ENCODE measurements at places on chromosomes 5 and 9.

DNA sequence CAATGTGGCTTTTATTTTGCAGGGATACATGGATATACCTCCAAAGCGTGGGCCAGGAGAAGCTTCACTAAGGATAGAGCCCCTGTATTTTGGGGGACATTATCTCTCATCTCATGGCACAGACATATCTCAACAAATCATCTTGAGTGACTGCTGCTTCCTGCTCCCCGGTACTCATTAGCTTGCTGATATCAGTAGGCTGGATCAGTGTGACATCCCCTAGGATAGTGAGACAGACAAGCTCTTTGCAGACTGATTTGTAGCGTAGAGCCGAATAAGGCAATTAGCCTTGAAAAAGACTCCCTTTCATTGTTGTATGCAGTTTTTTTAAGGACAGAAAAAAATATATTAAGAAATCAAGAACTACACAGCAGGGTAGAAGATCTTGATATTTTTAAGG, 237.7 kb upstream of the CDH9 start:
- DNase-seq = no peak

- peak; percentile 59 for DNase-seq
Measured at GRCh38 chr5:77852514-77853352, 76.6 kb upstream of the TBCA start.

- no peak for DNase-seq
Measured at GRCh38 chr9:638152-638551, 203.3 kb upstream of the DMRT1 start.

GRCh38 chr5:116159006-116159405, 74.2 kb downstream of the COMMD10 start:
- DNase-seq = no peak

- peak; percentile 38 for DNase-seq
Measured at GRCh38 chr5:77645158-77645994, 6.9 kb upstream of the OTP start.

- no peak for DNase-seq
Measured at GRCh38 chr5:67350618-67351201, 154.1 kb upstream of the CD180 start.

- peak; percentile 28 for DNase-seq
Measured at GRCh38 chr9:107539427-107540163, 50.0 kb upstream of the KLF4 start.

DNA sequence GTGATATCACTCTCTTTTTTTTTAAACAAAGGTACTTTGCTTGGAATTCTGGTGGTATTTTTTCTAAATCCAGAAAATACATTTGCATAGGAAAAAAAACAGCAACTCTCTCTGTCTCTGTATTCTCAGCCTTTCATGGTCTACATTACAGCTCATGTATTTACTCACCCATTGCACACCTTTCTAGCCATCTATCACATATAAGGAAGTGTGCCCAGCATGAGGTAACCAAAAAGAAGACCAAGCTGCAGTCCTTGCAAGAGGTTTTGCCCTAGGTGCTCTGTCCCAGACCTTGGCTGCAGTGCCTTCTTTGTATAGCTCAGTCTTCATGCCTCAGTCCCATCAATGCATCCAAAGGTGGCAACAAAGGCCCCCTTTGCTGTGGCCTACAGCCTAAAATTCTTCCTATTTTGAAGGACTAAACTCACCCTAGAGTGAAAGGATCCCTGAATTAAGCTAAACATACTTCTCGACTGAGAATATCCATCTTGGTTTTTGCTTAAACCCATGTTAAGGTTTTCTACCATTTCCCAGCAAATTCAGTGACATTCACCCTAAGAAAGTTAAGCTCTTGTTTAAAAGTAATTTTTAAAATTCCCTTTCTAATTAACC, 446.4 kb downstream of the KIF4B start:
- DNase-seq = no peak

DNA sequence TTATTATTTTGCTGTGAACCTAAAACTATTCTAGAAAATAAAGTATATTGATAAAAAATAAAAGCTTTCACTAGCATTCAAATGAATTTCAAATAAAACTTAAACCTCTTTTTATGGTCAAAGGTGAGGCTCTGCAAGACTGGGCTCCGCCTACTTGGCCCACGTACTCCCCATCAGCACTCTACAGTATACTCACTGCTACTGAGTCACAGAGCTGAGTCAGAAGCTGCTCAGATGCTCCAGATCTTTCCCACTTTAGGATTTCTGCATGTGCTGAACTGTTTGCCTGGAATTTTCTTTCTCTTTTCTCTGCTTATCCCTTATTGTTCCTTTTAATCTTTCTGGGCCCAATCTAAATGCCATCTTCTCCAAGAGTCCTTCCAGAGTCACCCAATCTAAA, 331.9 kb upstream of the CCNG1 start:
- DNase-seq = no peak

DNA sequence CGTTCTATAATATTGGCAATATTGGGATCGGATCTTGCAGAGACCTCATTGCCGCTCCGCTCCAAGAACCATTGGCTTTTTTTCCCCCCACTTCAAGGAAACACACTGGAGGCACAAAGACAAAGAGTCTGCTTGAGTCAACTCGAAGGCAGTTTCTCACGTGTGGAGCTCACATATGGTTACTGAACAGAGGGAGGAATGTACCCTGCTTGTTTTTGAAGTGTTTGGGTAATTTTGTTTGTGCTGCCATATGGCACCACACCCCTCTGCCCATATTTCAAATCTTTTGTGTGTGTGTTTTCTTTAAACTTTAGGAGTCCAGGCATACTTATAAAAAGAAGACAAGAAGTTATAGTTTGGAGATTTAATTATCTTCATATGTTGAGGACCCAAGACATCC, 595.9 kb downstream of the DTWD2 start:
- DNase-seq = no peak

DNA sequence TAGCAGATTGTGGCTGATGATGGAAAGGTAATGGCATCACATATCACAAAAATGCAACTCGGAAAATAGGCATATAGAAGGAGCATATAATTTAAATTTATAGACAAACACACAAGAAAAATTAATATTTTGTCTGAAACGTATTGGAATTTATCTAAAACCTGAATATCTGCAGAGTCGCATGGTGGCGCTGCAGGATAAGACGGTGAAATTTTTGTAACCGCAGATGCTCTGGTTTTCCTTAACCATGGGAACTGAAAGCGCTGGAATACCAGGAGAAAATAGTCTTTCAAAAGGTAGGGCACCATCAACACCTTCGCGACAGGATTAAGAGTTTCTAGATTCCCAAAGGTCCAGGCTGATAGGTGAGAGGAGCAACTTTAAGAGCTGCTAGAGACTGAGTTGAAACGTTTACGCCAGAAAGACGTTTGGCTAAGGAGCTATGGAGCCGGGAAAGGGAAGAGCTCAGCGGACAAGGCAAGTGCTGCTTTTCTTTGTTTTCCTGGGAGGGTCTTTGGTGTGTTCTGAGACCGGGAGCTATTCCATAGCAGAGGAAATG, 11.0 kb upstream of the PCDHB15 start:
- DNase-seq = no peak

DNA sequence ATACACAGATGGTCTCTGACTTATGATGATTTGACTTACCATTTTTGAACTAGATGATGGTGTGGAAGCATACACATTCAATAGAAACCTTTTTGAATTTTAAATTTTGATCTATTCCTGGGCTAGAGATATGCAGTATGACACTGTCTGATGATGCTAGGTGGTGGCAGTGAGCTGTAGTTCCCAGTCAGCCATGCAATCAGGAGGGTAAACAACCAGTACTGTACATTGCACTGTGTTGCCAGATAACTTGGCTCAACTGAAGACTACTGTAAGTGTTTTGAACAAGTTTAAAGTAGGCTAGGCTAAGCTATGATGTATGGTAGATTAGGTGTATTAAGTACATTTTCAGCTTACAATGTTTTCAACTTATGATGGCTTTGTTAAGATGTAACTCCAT, 859.1 kb upstream of the ARRDC3 start:
- DNase-seq = no peak

GRCh38 chr9:137760426-137760825, 117.2 kb upstream of the CACNA1B start:
- no peak for DNase-seq

- no peak for DNase-seq
Measured at GRCh38 chr5:116508835-116509234, 65.8 kb downstream of the SEMA6A start.

DNA sequence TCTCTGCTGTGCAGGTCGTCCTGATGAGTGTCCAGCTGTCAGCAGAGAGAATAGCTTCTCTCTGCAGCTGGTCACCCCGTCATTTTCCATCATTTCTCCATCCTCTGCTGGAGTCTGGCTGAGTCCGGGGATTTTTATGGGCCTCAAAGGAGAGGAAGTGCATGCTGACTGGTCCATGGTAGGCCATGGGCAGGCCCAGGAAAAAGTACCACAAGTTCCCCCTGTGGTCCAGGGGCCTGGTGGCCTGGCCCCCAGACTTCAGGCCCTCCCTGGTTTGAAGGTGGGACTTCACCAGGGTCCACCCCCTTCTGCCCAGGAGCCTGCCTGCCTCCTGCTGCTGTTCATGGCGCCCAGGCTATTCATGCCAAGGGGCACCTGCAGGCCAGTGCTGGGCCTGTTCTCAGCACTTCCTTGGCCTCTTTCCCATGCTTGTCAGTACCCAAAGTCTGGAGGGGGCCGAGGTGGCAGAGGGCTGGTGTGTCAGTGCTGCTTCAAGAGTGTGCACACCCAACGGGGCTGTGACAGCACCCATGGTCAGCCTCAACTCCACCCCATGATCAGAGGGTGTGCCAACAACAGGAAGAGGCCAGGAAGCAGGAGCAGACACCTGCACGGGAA, 7.3 kb upstream of the MTMR12 start:
- no peak for DNase-seq

- DNase-seq = no peak
Measured at GRCh38 chr9:128742401-128742800, 18.5 kb upstream of the ZDHHC12 start.

DNA sequence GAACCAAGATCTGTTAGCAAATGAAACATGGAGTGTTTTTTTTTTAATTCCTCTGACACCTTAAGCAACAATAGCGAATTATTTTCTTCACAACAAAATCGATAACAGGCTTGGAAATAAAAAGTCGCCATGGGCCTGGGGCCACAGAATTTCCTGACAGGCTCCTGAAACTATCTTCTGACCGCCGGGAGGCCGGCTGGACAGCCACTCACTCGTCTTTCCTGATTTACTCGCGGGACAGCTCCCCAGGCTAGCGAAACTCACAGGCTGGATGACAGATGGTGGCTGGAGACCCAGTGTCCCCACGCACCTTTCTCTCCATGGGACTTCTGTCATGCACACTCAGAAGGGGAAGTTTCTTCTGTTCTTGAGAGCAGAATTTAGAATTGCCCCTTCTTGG, 143.3 kb upstream of the IRX2 start:
- DNase-seq = no peak

- no peak for DNase-seq
Measured at GRCh38 chr9:28925157-28925556, 1351.9 kb upstream of the C9orf72 start.

DNA sequence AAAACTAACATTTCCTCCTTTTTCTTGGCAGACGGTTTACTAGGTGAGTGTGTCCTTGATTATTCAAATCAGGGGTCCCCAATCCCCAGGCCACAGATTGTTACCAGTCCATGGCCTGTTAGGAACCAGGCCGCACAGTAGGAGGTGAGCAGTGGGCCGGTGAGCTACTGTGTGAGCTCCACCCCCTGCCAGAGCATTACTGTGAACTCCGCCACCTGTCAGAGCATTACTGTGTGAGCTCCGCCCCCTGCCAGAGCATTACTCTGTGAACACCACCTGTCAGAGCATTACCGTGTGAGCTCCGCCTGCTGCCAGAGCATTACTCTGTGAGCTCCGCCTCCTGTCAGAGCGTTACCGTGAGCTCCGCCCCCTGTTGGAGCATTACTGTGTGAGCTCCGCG, 14.3 kb upstream of the PDCD6 start:
- DNase-seq = no peak

- DNase-seq = no peak
Measured at GRCh38 chr9:1701113-1701512, 314.0 kb upstream of the SMARCA2 start.

GRCh38 chr5:11166923-11167322, 405.9 kb upstream of the DAP start:
- DNase-seq = peak; percentile 48

DNA sequence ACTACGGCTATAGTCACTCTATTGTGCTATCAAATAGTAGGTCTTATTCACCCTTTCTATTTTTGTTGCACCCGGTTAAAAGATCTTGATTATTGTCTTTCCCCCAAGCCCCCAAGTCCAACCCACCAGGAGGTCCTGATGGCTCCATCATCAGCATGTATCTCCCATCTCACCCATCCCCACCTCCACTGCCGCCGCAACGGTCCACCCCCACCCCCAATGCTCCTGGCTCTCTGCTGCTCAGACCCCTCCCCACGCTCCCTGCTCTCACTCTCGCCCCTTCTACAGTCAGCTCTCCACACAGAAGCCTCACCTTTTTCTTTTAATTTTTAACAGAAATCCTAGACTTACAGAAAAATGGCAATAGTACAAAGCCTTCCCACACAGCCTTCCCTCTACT, 51.5 kb upstream of the SH3PXD2B start:
- DNase-seq = no peak

DNA sequence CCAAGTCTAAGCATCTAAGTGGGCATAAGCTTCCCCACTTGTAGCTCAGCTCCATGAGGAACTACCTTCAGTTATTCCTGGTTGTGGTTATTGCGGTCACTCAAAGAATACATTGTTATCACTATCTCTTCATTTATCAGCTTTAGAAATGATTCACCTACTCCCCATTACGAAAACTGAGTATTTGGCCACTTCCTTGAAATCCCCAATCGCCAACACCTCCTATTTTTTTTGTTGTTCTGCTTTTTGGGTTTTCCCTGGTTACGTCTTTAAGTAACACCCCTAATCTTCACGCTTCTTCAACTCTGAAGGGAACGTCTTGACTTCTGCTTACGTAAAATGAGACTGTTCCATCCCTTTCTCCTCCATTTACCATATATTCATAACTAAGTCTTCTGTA, 20.7 kb downstream of the MAPK9 start:
- DNase-seq = peak; percentile 47

GRCh38 chr5:31886206-31886605, 247.3 kb downstream of the PDZD2 start:
- DNase-seq = no peak

DNA sequence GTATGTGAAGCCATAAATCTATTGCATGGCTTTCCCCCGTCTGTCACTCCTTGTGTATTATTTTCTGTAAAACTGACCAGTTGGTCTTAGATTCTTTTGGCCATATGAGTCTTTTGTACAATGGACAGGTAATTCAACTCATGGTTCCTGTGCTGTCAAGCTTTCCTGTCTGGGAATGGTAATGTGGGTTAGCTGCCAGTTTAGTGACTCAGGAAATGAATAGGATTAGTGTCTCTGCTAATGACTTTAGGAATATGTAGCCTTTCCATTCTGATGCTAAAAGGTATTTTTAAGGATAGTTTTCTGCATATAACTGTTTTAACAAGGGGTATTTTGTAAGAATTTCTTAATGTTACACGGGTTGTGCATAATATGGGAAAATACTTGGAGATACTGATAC, 182.7 kb downstream of the PBX3 start:
- DNase-seq = no peak

DNA sequence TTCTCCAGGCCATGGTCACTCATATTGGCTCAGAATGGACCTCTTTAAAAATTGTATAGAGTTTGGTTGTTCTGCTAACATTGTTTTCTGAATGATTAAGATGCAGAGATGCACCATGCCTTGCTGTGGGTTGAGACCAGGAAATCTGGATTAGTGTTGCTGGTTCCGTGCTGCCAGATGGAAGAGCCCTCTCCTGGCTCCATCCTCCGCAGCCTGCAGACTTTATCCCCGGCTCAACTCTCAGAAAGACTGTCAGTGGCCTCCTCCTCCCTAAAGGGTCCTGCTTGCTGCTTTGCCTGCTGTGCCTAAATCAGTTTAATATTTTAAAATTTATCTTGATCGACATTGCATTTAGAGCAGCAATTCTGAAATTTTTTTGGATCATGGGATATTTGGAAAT, 196.7 kb downstream of the TENT4A start:
- DNase-seq = no peak

All from inflammatory macrophage (primary cell).